Stimulated activated CD8-positive, alpha-beta memory T cell treated with anti-CD3 and anti-CD28 coated beads, Interleukin-2, amount 100 ng/mL, for 1 hour (primary cell): ENCODE measurements at places on chromosomes 7 and 10.

DNA sequence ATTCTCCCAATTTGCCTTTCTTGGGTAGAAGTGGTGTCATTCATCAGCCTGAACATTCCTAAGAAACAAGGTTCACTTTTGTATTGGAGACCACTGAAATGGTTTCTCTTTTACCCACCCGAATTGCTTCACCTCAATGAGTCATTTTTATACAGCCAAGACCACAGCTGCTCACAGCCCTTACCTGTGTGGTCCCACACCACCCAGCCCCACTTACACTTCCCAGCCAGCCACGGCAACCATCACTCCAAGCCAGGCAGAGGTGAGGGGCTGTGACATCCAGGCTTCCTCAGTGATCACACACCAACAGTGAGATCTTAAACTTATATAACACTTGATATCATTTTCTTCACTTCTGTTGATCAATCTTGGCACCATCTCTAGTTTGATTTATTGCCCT is 20.7 kb downstream of the OR13A1 start:
- no peak for DNase-seq

- no peak for DNase-seq
Observed at GRCh38 chr10:70680899-70681730, 8.8 kb downstream of the ADAMTS14 start.

GRCh38 chr10:115939101-115939854 is 333.7 kb downstream of the GFRA1 start:
- DNase-seq, result no peak

GRCh38 chr10:101839416-101840063 is 4.1 kb downstream of the KCNIP2 start:
- no peak for DNase-seq

GRCh38 chr7:40899636-40900507 is 765.1 kb downstream of the SUGCT start:
- DNase-seq, result no peak

- no peak for DNase-seq
Observed at GRCh38 chr7:19378345-19378714, 233.1 kb upstream of the FERD3L start.

- no peak for DNase-seq
Observed at GRCh38 chr10:22599048-22599561, 115.3 kb downstream of the PIP4K2A start.

- DNase-seq, result no peak
Observed at GRCh38 chr7:29563590-29564495, at the start of gene PRR15. TSS of gene PRR15 (plus strand) at chr7:29563835. CDS start at chr7:29566330, 2,495 bp downstream.

- DNase-seq, result no peak
Observed at GRCh38 chr7:78203042-78203720, 404.6 kb downstream of the PHTF2 start.

- no peak for DNase-seq
Observed at GRCh38 chr7:125149151-125149550, 219.5 kb upstream of the POT1 start.
